ENCODE measurements at places on chromosomes 4 and X. TPM values are rescaled to one million over a fixed set of nuclear protein-coding genes. Genes with fewer than 3 reads are reported as not detected.

The MAGEA2 gene
- not detected for total RNA-seq

The RBM47 gene
- total RNA-seq: 2.2 TPM

DNA sequence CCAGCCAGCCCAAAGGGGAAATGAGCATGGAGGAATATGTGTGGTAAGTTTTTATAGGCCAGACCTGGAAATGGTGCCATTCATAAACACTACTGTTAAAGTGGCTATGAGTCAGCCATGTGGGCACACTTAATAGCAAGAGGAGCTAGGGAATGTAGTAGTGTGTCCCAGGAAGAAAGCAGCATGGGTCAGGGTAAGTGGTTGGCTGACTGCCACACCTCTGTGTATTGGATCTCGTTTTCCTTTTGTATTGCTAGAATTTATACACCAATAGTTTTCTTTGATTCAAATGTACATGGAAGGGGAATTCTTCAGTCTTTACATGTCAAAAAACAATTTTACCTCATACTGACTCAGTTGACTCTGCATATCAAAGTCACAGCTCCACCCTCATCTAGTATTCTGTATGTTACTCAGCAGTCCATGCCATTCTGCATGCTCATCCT is 22.9 kb upstream of the SGMS2 start:
- peaks cover 19% of the 10 kb centered on the region for H3K27me3 ChIP-seq
- H3K4me3 ChIP-seq: no peak overlapping the region
- no peak overlapping the region for H3K27ac ChIP-seq
- H3K4me1 ChIP-seq: no peaks in the 10 kb centered on the region
- no peak for DNase-seq

- no peak overlapping the region for H3K27ac ChIP-seq
- peaks cover 5% of the 10 kb centered on the region for H3K4me1 ChIP-seq
- no peak overlapping the region for H3K4me3 ChIP-seq
- H3K27me3 ChIP-seq: no peaks in the 10 kb centered on the region
Measured at GRCh38 chr4:36111172-36111571, 133.1 kb downstream of the ARAP2 start.

- H3K27ac ChIP-seq: no peak overlapping the region
- no peak overlapping the region for H3K4me3 ChIP-seq
- no peak for DNase-seq
Measured at GRCh38 chr4:107828315-107829090, 3.8 kb downstream of the SGMS2 start.

- no peaks in the 10 kb centered on the region for H3K4me1 ChIP-seq
- H3K27me3 ChIP-seq: no peaks in the 10 kb centered on the region
- H3K27ac ChIP-seq: no peak overlapping the region
- H3K4me3 ChIP-seq: no peak overlapping the region
- H3K36me3 ChIP-seq: no peaks in the 10 kb centered on the region
- DNase-seq: no peak
Measured at GRCh38 chr4:148332486-148332885, 109.7 kb downstream of the NR3C2 start.
